Putamen (tissue), 1 donor: ENCODE measurements at places on chromosomes 7 and 10.

DNA sequence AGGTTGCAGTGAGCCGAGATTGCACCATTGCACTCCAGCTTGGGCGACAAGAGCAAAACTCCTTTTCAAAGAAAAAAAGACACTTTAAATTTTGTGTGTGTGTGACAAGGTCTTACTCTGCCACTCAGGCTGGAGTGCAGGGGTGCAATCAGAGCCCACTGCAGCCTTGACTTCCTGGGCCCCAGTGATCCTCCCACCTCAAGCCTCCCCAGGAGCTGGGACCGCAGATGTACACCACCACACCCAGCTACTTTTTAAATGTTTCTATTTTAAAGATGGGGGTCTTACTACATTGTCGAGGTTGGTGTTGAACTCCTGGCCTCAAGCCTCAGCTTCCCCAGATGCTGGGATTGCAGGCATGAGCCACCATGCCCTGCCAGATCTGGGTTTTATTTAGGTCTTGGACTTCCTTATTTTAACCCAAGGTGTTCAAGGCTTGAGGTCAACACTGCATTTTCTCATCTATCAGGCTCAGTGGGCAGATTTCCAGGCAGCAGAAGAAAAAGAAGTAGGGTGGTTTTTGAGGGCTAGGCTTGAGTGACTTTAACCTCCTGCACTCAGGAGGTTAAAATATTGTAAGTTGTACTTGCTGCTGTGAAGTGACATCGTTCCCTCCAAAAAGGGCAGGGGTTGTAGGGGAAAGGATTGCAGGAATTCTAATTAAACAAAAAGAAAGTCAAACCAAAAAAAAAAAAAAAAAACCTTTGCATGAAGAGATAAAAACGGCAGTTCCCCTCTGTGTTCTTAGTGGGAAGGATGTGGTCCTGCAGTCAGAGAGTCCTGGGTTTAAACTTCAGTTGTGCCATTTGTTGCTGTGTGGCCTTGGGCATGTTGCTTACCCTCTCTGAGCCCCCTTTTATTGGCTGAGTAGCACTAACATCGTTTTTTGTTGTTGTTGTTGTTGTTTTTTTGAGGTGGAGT lies 71.5 kb downstream of the CARD11 start:
- no peak for DNase-seq

GRCh38 chr10:34655286-34656170 lies 159.6 kb downstream of the PARD3 start:
- peak; percentile 24 for DNase-seq

- DNase-seq = no peak
Measured at GRCh38 chr7:2480070-2480408, 3.8 kb upstream of the GRIFIN start.

GRCh38 chr7:45578022-45578421 lies 3.9 kb downstream of the ADCY1 start:
- DNase-seq = no peak

DNA sequence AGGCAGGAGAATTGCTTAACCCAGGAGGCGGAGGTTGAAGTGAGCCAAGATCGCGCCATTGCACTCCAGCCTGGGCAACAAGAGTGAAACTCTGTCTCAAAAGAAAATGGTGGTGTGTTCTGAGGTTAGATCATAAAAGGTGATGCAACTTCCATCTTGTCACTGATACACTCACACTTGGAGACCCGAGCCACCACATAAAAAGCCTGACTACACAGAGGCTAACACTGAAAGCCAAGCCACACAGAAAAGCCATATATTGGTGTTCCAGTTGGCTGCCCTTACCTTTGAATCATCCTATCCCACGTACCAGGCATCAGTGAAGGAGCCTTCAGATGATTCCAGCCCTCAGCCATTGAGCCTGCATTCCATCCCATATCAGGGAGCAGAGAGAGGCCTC lies 4.0 kb downstream of the MORN4 start:
- DNase-seq = no peak

GRCh38 chr10:103661198-103661950 lies 167.9 kb downstream of the NEURL1 start:
- no peak for DNase-seq
